ENCODE measurements at places on chromosomes 5 and 9. TPM values are rescaled to one million over a fixed set of nuclear protein-coding genes. Genes with fewer than 3 reads are reported as not detected.

GRCh38 chr5:142095035-142095434 lies 13.5 kb upstream of the NDFIP1 start:
- DNase-seq, result no peak

- DNase-seq, result peak; percentile 47
Measured at GRCh38 chr5:75337366-75338021, 474 bp downstream of the HMGCR start.

DNA sequence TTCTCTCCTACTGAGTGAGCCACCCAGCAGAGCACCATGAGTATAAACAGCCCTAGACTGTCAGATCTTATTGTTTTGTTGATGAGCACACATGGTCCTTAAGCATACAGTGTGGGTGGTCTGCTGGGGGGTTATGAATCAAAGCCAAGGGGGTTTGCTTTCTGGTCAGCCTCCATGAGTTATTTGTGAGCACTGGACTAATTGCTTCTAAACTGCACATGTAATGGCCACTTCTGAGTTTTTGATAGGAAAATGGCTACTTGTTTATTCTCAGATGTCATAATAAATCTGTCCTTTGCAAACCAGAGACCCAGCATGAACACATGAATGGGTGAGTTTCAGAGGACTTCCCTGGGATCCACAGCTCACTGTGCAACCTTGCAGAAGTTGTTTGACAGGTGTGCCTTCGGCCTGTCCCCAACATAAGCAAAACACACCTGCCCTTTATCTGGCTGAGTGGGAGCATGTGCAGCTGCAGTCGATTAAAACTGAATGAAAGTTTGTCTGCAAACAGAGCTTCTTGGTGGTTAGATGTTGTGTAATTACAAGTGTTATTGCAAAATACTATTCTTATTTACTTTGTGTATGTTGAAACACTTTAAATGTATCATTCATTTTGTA lies 35.9 kb downstream of the MAMDC2 start:
- DNase-seq, result no peak

- no peak for DNase-seq
Measured at GRCh38 chr9:81759680-81760215, 70.4 kb upstream of the TLE1 start.

Gene IL31RA
- total RNA-seq, result not detected

GRCh38 chr9:127463382-127463781 lies 12.1 kb downstream of the LRSAM1 start:
- DNase-seq, result no peak

GRCh38 chr9:124389146-124389939 lies 25.9 kb downstream of the PSMB7 start:
- DNase-seq, result no peak

DNA sequence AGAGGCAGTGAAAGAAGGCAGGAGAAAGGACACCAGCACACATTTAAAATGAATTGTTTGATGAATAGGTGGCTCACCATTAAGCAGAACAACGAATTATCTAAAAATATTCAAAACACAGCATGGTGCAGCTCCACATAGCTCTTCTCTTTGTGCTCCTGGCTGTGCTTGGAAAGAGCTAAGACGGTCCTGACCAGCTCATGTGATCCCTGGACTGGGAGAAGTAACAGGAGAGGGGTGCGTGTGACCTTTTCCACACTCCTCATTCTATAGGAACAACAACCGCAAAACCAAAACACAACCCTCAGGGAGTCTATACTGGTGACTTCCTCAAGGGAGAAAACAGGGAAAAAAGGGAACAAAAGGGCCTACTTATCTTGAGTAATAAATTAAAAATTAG lies 140.5 kb downstream of the DIRAS2 start:
- no peak for DNase-seq

- DNase-seq, result no peak
Measured at GRCh38 chr5:673161-673830, 19.9 kb downstream of the TPPP start.

DNA sequence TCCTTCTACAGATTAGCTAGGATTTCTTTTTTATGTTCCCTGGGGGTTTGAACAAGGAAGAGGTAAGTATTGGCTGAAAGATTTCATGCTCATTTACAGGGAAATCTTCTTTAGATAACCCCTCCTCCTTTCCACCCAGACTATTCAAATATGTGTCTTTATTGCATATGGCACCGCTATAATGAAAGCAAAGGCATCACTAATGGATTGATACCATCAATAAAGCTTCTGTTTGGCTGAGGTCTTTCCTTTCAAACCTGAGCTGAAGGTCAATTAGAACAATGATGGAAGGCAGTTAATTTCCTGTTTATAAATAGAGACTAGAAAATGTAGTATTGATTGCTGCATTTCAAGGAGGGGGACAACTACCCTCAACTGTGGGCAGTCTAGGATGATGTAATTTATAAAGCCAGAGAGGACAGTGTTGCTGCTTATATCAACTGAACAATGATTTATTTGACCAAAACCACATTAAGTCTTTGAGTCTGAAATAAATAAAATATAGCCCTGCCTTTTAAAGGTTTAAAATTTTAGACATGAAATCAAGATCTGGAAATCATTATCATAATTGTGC lies 132.9 kb downstream of the SGCD start:
- no peak for DNase-seq

Gene ADAMTSL1
- 39.7 TPM for total RNA-seq

- DNase-seq, result no peak
Measured at GRCh38 chr5:39443911-39444310, 19.1 kb upstream of the DAB2 start.

DNA sequence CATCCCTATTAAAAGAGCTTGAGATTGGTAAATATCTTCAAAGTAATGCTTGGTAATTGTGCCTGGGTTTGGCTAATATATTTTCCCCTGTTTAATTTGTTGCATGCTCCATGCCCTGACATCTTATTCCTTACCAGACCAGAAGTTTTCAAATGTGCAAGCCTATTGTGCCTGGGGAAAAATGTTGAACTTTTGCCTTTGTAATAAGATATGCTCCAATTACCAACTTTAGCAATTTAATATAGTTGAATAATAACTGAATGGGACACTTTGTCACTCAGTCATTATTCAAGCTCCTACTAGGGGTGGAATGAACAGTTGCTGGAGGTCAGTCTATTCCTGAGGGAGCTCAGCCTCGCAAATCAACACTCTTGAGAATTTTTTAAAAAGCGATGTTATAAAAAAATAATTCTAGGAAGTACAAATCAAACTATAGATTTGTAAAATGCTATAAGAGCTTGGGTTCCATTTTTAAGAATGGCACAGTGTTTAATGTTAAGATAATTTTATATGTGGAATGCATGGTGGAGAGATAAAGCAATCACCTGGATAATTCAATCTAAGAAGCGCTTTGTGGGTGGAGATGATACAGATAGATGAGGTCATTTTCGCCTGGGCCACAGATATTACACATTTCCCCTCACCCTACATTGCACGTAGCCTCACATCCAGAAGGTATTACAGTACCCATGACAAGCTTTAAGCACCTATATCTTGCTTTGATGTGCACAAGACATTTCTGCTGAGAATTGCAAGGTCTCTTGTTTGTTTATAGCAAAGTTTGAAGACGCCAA lies 231.8 kb downstream of the PIK3R1 start:
- DNase-seq, result no peak

Gene RALGPS1
- 46.0 TPM for total RNA-seq

GRCh38 chr9:121958530-121958929 lies 134.6 kb downstream of the TTLL11 start:
- DNase-seq, result no peak

GRCh38 chr9:121581786-121582600 lies 69.4 kb upstream of the DAB2IP start:
- no peak for DNase-seq

Gene GNA14
- 9.4 TPM for total RNA-seq

DNA sequence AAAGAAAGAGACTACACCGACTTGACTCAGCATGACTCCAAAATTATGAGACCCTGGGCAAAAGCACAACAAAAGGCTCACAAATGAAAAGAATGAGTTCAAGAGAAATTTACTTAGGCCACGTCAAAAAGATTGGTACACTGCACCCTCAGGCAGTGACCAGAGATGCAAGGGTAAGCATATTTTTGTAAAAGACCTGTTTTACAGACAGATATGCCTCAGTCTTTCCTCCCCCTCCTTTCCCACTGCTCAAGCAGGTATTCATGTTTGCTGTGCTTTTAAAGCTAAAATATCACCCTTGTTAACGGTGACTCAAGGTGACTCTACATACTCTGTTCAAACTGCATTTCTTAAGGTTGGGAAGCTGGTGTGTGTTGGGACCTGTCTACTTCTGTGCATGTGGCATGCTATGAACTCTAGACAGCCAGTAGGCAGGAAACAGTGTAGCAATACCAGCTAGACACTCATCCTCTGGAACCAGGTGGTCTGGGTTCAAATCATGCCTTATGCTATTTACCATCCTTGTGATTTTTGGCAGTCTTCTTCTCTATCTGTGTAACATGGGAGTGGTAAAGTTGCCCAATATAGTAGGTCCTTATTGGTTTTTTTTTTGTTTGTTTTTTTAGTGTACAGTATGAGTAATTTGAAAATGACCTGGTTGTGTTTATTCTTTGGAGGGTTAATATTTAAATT lies 98.7 kb downstream of the TLE4 start:
- DNase-seq, result no peak

DNA sequence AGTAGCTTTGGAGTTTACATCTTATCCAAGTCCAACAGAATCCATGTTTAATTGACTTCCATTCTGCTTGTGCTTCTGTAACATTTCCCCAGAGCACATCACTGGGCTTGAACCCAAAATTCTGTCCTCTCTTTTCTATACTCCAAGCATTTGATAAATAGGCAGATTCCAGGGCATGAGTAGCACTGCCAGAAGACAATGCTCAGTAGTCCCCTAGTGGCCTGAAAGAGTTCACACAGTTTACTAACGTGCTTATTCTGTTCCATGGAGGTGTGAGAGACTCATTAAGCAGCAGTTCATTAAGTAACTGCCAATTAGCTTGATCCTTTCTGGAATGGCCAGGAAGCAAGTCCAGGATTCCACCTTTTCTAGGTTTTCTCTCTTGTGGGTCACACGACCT lies 9.4 kb upstream of the GABRA6 start:
- DNase-seq, result no peak

Gene IGFBPL1
- total RNA-seq, result not detected

GRCh38 chr5:142287096-142287972 lies 37.5 kb downstream of the SPRY4 start:
- DNase-seq, result no peak

DNA sequence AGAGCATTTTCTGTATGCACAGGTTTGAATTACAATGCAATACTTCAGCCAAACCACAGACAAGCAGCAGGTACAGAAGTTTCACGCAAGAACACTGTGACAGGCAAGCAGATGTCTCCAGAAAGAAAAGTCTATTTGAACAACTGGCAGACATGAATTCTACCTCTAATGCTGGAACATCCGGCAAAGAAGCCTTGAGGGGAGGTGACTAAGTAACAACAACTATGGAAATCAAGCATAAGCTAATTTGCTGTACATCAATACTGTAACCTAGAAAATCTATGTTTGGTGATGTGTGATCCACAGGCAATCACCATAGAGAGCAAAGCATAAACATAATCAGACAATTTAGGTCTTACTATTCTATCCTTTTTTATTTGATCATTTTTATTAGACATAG lies 65.5 kb downstream of the PLK2 start:
- no peak for DNase-seq

- no peak for DNase-seq
Measured at GRCh38 chr5:25955337-25955736, 1083.0 kb downstream of the CDH9 start.

DNA sequence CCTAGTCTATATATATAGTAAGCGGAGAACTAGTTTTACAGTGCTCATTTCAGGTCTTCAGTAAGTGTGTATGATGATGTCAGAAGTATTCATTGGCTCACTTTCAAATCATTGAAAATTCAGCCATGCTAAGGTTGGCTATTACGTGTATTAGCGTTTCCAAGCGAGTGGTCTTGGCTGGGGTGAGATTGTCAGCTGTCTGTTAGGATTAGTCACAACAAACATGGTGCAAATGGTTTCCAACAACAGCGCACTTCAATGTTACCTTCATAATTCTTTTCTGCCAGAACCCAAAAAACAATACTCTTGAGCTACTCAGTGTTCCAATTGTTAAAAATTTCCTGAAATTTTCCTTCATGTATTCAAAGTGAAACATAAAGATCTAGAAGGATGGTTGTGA lies 283.0 kb downstream of the AOPEP start:
- no peak for DNase-seq

- DNase-seq, result no peak
Measured at GRCh38 chr5:131776450-131776849, 20.4 kb downstream of the FNIP1 start.

Gene OTP
- total RNA-seq, result not detected

Gene CATSPER3
- total RNA-seq, result 4.1 TPM

Gene EFNA5
- total RNA-seq, result 14.9 TPM

Gene TMEM215
- not detected for total RNA-seq

DNA sequence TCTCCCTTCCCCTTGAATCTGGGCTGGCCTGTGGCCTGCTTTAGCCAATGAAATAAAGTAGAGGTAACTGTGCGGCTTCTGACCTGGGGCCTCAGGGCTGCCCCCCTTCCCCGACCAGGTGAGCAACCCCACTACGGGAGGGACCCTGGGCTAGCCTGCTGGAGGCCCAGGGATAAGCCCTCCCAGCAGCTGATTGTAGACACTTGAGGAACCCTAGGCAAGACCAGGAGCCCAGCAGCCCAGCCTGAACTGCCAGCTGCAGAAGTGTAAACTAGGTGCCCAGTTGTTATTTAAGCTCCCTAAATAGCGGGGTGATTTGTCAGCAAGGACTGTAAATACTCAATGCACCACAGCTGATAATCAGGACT lies 41.3 kb downstream of the RAPGEF1 start:
- DNase-seq, result no peak
